Liver (tissue), 10 donors: ENCODE measurements at places on chromosomes 7 and 10.
A peak's percentile ranks its signal among the peaks of the same experiment; 100 is the strongest.

DNA sequence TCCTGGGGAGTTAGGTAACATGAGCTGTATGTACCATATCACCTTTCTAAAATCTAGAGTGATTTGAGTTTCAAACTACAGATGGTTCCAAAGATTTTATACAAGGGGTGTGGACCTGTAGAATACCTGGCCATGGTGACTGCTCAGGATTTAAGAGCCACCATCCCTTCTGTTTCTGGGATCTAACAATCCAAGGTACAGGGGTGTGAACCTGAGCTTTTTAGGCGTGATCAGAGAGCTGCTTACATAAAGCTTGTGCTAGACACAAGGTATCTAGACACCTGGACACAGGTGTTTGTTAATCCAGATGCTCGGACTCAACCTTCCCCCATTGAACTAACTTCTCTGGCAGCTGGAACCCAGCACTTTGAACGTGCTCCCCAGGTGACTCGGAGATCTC, 516.4 kb downstream of the RPS24 start:
- no peak overlapping the region for H3K4me3 ChIP-seq
- H3K27ac ChIP-seq = no peak overlapping the region
- H3K4me1 ChIP-seq = no peaks in the 10 kb centered on the region
- no peaks in the 10 kb centered on the region for H3K27me3 ChIP-seq
- DNase-seq = no peak
- no peaks in the 10 kb centered on the region for H3K36me3 ChIP-seq

DNA sequence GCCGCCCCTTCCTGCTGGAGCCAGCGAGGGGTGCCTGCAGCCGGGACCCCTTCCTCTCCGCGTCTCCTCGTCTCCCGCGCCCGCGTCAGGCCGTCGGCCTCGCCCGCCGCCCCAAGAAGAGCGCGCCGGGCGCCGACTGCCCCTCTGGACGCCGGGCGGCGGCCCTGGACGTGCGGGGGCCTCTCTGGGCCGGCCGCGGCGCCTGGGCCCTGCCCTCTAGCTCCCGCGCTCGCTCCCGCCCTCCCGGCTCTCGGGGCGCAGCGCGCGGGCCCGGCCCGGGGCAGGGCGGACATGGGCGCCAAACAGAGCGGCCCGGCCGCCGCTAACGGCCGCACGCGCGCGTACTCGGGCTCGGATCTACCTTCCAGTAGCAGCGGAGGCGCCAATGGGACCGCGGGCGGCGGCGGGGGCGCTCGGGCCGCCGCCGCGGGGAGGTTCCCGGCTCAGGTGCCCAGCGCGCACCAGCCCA, 704 bp downstream of the ZNRF2 start:
- H3K4me3 ChIP-seq = peak overlapping the region; percentile 97
- H3K27me3 ChIP-seq = no peaks in the 10 kb centered on the region
- H3K27ac ChIP-seq = peak overlapping the region; percentile 90
- H3K4me1 ChIP-seq = no peaks in the 10 kb centered on the region
- H3K36me3 ChIP-seq = no peaks in the 10 kb centered on the region

GRCh38 chr7:2936301-2936700, 92.2 kb upstream of the GNA12 start:
- H3K36me3 ChIP-seq = no peaks in the 10 kb centered on the region
- H3K27ac ChIP-seq = no peak overlapping the region
- no peak overlapping the region for H3K4me3 ChIP-seq
- H3K27me3 ChIP-seq = no peaks in the 10 kb centered on the region
- no peaks in the 10 kb centered on the region for H3K4me1 ChIP-seq

DNA sequence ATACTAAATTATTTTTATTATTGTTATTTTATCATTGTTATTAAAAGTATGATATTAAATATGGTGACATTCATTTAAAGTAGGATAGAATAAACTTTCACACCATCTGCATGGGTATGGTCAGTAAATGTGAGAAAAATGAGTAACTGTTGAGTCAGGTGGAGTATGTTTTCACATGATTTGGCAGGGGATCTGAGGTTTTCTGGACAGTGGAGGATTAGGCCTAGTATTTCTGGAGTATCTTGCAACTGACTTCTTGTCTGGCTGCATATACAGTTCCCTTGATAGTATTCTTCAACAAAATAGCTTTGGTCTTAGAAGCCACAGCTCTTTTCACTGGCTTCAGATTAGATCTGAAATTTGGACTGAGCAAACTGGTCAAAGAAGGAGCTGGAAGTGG, 54.5 kb downstream of the GBF1 start:
- no peaks in the 10 kb centered on the region for H3K27me3 ChIP-seq
- no peak overlapping the region for H3K4me3 ChIP-seq
- H3K4me1 ChIP-seq = peaks cover 2% of the 10 kb centered on the region
- H3K27ac ChIP-seq = no peak overlapping the region
- DNase-seq = no peak

- H3K36me3 ChIP-seq = no peaks in the 10 kb centered on the region
- H3K27me3 ChIP-seq = no peaks in the 10 kb centered on the region
- no peak for DNase-seq
- H3K4me1 ChIP-seq = no peaks in the 10 kb centered on the region
These were observed 42.3 kb downstream of the GPAM start for GRCh38 chr10:112141292-112141691.

GRCh38 chr10:3850999-3851937, 66.3 kb upstream of the KLF6 start:
- H3K4me3 ChIP-seq = no peak overlapping the region
- H3K4me1 ChIP-seq = peaks cover 4% of the 10 kb centered on the region
- no peaks in the 10 kb centered on the region for H3K27me3 ChIP-seq

DNA sequence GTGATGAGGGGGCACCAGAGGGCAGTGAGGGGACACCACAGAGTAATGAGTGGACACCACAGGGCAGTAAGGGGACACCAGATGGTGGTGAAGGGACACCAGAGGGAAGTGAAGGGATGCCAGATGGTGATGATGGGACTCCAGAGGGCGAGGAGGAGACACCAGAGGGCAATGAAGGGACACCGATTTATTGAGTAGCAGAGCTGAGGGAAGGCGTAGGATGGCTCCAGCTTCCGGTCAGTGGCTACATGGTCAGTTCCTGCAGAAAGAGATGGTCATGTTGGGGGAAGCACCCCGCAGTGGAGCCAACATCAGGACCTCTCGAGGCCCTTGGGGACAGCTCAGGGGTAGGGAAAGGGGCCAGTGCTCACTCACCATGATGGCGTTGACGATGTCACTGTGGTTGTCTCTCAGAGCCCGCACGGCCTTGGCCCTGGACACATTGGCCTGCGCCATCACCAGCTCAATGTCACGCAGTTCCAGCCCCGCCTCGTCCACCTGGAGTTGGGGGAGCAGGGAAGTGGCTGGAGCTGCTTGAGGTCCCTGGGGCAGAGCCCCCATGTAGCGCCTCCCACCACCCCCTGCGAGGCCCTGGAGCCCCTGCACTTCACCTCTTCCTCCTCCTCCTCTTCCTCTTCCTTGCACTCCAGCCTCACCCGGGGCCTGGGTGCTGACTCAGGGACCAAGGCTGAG, 8.4 kb downstream of the NACAD start:
- H3K27me3 ChIP-seq = no peaks in the 10 kb centered on the region
- no peak for DNase-seq
- no peak overlapping the region for H3K4me3 ChIP-seq
- no peak overlapping the region for H3K27ac ChIP-seq
- peaks cover 7% of the 10 kb centered on the region for H3K36me3 ChIP-seq

DNA sequence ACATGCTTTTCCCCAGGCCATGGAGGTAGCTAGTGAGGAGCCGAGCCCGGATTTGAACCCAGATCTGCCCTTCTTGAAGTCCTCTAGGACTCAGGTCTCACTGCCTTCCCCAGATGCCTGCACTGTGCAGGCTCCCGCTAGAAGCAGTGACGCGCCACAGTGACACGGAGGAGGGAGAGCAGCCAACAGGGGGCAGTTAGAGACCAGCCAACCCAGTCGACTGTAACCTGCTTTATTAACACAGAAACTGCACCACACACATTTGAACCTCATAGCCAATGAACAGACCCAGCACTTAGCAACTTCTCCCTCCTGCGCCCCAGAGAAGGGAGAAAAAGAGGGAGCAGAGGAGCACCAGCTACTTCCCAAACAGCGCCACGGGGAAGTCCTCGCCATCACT, 27.4 kb downstream of the PILRA start:
- H3K4me1 ChIP-seq = no peaks in the 10 kb centered on the region
- H3K36me3 ChIP-seq = peaks cover 7% of the 10 kb centered on the region
- no peak for DNase-seq
- no peaks in the 10 kb centered on the region for H3K27me3 ChIP-seq

DNA sequence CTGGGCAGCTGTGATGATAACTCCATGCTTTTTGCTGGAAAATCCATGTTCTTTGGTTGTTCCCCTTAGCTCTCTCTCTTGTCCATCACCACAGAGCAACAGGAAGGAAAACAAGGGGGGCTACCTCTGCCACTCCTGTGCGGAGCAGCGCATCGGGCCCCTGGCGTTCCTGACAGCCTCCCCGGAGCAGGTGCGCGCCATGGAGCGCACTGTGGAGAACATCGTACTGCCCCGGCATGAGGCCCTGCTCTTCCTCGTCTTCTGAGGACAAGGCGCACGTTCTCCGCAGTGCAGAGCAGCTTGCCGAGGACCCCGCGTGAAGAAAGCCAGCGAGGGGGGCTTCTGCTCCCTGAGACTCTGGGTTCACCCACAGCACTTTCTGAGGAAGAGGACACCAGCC, 40.3 kb downstream of the IL15RA start:
- peaks cover 6% of the 10 kb centered on the region for H3K4me1 ChIP-seq
- no peak overlapping the region for H3K27ac ChIP-seq
- no peak for DNase-seq
- H3K4me3 ChIP-seq = no peak overlapping the region

- no peaks in the 10 kb centered on the region for H3K4me1 ChIP-seq
- no peak overlapping the region for H3K27ac ChIP-seq
- H3K27me3 ChIP-seq = no peaks in the 10 kb centered on the region
- no peaks in the 10 kb centered on the region for H3K36me3 ChIP-seq
These were observed 107.3 kb upstream of the FAM171A1 start for GRCh38 chr10:15478429-15478828.

DNA sequence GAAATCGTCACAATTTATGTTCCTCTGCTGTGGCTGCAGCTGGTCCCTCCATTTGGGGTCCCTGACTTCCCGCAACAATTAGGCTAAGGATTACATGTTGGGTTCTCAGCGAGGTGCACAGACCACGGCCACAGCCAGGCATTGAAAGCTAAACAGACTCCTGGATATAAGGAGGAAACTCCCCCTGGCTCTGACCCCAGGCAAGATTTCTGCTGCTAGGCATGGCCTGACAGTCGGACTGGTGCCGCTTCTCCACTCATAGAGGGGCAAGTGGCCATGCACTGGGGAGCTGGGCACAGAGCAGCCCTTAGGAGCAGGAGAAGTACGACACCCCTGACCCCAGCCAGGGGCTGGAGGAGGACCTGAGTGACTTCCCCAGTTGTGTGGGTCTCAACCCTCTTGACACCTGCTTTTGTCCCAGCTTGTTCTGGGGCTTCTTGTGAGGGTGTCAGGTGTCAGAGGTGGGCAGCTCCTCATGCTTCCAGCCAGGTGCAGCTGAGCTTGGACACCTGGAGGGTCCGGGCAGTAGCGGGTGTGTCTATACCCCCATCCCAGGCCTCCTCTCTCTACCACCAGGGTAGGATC, 38.3 kb downstream of the TSPAN15 start:
- no peak overlapping the region for H3K4me3 ChIP-seq
- no peaks in the 10 kb centered on the region for H3K4me1 ChIP-seq
- no peak for DNase-seq
- no peaks in the 10 kb centered on the region for H3K36me3 ChIP-seq
- no peak overlapping the region for H3K27ac ChIP-seq
- H3K27me3 ChIP-seq = no peaks in the 10 kb centered on the region

GRCh38 chr10:102677331-102678067, 33.2 kb downstream of the TRIM8 start:
- H3K27me3 ChIP-seq = no peaks in the 10 kb centered on the region
- H3K27ac ChIP-seq = no peak overlapping the region
- no peaks in the 10 kb centered on the region for H3K36me3 ChIP-seq
- no peak overlapping the region for H3K4me3 ChIP-seq
- H3K4me1 ChIP-seq = peaks cover 14% of the 10 kb centered on the region

- H3K4me1 ChIP-seq = peaks cover 31% of the 10 kb centered on the region
- H3K27me3 ChIP-seq = no peaks in the 10 kb centered on the region
- H3K27ac ChIP-seq = peak overlapping the region; percentile 71
- DNase-seq = no peak
- no peaks in the 10 kb centered on the region for H3K36me3 ChIP-seq
- H3K4me3 ChIP-seq = peak overlapping the region; percentile 53
These were observed 435.7 kb upstream of the GALNT17 start for GRCh38 chr7:70696201-70696754.

DNA sequence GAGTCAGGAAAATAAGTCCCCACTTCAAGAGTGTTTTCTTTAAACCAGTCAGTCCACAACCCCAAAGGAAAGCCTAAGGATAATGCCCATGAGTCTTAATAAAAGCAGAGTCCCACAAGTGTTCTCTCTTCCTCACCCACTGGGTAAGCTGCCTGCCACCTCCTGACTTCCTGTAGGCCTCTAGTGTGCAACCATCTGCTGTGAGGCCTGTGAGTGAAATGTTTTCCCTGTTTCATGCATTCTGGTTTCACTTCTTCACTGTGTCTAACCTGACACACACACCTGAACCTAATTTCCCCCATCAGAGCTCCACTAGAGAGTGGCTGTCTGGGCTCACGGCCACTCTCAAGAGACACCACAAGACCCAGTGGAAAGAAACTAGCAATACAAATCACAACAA, 38.9 kb upstream of the GDF10 start:
- no peaks in the 10 kb centered on the region for H3K4me1 ChIP-seq
- H3K36me3 ChIP-seq = no peaks in the 10 kb centered on the region
- peaks cover 3% of the 10 kb centered on the region for H3K27me3 ChIP-seq
- DNase-seq = no peak
- H3K4me3 ChIP-seq = no peak overlapping the region

- H3K36me3 ChIP-seq = peaks cover 5% of the 10 kb centered on the region
- no peak overlapping the region for H3K27ac ChIP-seq
- no peak for DNase-seq
- no peak overlapping the region for H3K4me3 ChIP-seq
- H3K4me1 ChIP-seq = peaks cover 4% of the 10 kb centered on the region
These were observed 15.5 kb upstream of the CRCP start for GRCh38 chr7:66099232-66099550.

DNA sequence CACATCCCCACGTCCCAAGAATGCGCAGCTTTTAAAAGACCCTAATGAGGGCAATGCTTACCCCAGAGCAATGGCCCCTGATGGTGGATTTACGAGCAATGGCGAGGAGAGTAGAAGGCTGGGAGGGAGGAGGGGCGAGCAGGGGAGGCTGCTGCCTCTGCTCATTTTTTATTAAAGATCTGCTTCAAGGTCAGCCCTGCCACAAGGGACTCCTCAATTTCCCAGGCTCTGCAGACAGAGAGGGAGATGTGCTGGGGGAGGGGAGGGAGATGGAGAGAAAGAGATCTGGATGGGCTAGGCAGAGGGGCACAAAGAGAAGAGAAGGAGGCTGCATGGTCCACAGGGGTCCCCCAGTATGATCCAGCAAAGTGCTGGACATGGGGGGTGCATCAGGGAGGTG, 7.8 kb upstream of the SRRM3 start:
- H3K4me1 ChIP-seq = no peaks in the 10 kb centered on the region
- no peaks in the 10 kb centered on the region for H3K36me3 ChIP-seq
- H3K27me3 ChIP-seq = peaks cover 2% of the 10 kb centered on the region
- H3K27ac ChIP-seq = no peak overlapping the region

DNA sequence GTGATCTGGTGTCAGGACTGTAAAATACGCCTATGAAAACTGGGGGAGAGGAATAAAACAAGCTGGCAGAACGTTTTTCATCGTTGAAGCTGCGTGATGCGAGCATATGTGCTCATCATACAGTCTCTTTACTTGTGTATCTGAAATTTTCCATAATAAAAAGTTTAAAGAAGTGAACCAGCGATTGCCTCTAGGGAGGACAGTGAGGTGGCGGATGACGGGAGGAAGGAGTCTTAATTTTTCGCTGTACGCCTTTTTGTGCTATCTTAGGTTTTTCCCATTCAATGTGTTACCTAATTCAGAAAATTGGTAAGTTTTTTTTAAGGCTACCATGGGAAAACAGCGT, 891 bp upstream of the WAPL start:
- peak overlapping the region; percentile 87 for H3K4me3 ChIP-seq
- DNase-seq = no peak
- H3K36me3 ChIP-seq = no peaks in the 10 kb centered on the region
- peaks cover 36% of the 10 kb centered on the region for H3K4me1 ChIP-seq
- no peaks in the 10 kb centered on the region for H3K27me3 ChIP-seq
